ENCODE measurements at places on chromosomes 13 and 19.

GRCh38 chr13:75404726-75405125 lies 77.2 kb downstream of the TBC1D4 start:
- DNase-seq, result no peak

DNA sequence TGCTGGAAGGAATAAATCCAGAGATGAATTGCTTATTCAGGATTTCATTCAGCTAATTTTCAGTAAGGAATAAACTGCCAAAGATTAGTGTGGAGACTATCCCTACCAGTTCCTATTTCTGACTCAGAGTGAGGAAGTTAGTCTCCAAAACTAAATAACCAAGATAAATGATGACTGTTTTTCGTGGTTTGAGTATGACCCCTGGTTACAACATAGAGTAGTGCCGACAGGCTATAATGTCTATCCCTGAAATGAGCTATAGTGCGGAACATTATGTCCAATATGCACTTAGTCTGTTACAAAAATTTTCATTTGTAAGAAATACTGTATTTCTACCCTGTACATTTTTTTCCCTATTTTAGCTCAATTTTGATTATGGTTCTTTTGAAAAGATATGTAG lies 51.4 kb downstream of the NBEA start:
- no peak for DNase-seq

- no peak for DNase-seq
These were observed 22.6 kb upstream of the CDC16 start for GRCh38 chr13:114212158-114212495.

- DNase-seq, result no peak
These were observed 673 bp downstream of the TEAD2 start for GRCh38 chr19:49361438-49362047.

DNA sequence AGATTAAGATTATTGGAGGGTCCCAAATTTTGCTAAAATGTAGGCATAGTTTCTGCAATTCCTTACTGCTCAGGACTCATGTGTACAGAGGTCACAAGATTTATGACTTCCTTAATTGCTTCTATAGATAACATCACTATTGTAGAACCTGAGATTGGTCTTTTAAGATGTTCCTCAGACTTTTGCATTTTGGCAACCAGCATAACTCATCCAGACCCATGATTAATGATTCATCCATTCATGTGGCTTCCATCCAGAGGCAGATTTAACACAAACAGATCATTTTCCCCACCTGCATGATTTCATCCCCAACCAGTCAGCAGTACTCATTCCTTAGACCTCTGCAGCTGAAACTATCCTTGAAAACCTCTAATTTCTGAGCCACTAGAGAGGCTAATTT lies 34.5 kb upstream of the CEACAM8 start:
- DNase-seq, result no peak

GRCh38 chr13:95360052-95360451 lies 58.8 kb upstream of the ABCC4 start:
- DNase-seq, result no peak

- DNase-seq, result no peak
These were observed 52.7 kb downstream of the COL4A1 start for GRCh38 chr13:110254151-110254679.

- no peak for DNase-seq
These were observed 7.1 kb downstream of the CD37 start for GRCh38 chr19:49342291-49342721.

GRCh38 chr19:12833418-12833737 lies 1.0 kb downstream of the RTBDN start:
- no peak for DNase-seq

DNA sequence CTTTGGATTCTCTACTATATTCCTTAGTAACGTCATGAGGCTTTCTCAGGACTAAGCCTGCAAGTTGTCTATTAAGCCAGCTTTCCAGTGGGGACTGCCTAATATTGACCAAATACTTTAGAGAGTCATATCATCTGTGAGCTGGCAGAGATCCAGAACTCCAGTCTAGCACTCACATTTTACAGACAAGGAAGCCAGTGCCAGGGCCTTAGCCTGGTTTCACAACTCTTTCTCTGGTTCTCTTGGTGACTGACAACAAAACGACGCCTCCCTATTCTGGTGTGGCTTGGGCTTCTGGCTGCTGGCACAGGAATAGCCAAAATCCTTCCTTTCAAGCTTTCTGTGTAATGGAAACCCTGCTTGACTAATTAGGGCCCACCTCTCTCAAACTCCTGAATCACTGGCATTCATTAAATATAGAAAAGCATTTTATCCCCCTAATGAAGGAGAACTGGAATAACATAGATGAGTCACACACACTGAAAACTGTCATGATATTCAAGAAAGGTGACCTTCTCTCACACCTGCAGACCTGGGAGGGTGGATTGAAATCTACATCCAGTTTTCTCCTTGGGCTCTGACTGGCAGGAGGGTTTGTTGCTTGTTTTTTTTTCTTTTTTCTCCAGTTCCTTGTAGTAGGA lies 75.2 kb upstream of the UBL3 start:
- no peak for DNase-seq

DNA sequence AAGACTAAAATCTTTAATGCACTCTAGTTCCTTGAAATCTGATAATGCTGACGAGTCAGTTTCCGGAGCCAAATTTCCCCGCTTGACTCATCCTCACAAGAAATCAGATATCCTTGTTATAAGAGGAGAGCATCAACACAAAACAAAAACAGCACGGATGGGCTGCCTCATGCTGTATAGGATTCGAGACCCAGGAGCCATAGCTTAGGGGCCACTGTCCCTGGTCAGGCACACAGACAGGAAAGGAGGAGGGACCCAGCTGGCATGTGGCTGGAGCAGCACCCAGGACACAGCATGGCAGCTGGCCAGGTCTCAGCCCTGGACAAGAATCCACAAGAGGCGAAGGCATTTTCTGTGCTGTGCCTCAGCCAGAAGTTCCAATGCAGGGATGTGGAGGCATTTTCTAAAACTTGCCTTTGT lies 110.2 kb upstream of the SPATA13 start:
- DNase-seq, result no peak

GRCh38 chr13:98173431-98174152 lies 3.5 kb downstream of the RNF113B start:
- no peak for DNase-seq

GRCh38 chr19:48474084-48474592 lies 5.0 kb downstream of the CYTH2 start:
- no peak for DNase-seq

- peak; percentile 99 for DNase-seq
These were observed 2.3 kb upstream of the PNKP start for GRCh38 chr19:49869484-49870308.

DNA sequence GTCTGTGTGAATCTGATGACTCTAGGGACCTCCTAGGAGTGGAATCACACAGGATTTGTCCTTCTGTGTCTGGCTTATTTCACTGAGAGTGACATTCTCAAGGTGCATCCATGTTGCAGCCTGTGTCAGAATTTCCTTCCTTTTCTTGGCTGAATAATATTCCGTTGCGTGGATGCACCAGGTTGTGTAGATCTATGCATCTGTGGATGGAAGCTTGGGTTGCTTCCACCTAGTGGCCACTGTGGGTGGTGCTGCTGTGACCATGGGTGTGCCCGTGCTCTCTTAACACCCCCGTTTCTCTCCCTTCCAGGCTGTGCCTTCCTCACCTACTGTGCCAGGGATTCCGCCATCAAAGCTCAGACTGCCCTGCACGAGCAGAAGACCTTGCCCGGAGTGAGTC lies 26.2 kb downstream of the CELF5 start:
- DNase-seq, result no peak

Data from NCI-H1417 treated with DMSO at 0.1 percent for 48 hours (cell line).